ENCODE measurements at places on chromosomes 6 and 20.

DNA sequence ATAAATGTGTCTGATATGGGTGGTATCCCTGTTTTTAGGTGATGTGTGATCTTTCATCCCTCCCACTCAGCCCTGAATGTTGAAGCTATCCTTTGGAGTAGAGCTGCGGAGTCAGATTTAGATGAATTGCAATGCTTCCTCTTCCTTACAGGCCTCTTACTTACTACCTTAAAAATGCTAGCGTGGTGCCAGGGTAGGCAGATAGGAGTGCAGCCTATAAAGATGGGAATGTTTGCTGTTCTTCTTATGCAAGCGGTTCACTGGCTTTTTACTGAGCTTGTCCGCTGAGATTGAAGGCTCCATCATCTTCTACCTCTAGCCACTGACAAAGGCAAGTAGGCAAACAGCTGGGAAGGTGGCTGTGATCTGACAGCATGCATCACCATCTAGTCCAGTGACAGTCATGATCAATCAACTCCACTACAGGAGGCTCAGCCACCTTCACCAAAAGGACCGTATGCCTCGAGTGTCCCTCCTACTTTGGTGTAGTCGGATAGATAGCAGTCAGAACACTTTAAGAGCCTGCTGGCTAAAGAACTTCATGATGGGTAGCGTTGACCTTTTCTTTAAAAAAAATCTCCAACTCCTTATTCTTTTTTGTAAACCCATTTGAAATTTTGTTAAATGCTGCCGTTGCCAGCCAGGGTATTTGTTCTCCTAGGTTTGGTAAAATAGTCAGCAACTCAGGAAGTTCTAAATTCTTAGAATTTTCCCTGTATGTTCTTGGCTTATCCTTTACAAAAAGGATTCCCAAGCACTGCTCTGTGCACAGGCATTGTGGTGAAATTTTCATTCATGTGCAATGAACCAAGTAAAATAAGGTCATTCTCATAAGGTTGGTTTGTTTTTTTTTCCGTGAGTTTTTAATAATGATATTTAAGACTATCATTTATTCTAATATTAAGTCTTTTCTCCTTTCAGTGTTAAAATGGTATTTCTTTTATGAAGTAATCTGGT is 169.6 kb downstream of the MTHFD1L start:
- DNase-seq: no peak

DNA sequence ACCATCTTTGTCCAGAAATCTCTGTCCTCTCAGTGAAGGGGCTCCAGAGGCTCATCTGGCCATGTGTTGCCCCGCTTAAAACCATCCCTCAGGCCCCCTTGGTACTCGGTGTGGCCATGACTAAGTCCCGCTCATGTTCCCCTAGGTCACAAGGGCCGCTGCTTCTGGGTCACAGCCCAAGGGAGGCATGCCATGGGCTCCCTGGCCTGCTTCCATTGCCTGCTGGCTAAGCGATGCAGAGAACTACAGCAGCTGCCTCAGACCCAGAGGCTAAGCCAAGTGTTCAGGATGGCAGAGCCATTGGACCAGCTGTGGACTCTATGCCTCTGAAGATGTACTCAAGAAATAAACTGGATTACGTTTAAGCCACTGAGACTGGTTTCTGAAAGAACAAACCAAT is 95.5 kb downstream of the ZFP64 start:
- DNase-seq: no peak

DNA sequence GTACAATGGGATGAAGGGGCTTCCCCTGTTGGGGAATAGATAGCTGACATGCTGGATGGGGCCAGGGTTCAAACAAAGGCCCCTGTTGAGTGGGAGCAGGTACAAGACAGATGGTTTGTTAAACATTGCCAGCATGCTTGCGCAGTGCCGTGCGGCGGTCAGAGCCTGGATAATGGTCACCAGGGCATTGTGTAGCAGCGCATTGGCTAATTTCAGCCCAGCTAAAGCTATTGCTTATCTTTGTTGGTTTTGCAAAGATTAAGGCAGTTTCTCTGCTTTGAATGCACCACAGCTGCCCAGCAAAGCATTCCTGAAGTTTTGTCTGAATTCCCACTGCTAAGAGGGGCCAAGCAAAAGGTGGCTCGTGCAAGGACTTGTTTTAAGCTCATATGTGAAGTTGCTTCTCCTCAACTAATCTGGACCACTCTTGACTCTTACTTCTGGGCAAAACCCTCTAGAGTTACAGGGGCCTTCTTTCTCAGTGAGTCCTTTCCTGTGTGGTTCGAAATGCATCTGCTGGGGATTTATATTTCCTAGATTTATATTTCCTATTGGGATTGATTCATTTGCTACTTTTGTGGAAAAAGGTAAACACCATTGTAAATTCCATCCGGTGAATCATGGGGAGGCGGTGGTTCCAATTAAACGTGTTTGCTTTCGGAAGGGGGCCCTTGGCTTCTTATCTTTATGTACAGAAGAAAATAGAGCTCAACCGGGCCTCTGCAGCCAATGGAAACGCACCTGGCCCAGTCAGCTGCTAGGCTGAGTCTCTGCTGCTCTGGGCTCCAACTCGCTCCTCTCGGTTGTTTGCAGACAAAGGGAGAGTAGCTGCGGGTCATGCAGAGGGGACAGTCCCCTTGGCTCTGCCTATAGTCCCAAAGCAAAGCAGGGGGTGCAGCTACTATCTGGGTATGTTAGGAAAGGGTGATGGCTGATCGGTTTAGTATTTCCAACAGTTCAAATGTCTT is 72.1 kb downstream of the FOXA2 start:
- DNase-seq: no peak

- no peak for DNase-seq
Measured at GRCh38 chr6:49898904-49899566, 32.7 kb upstream of the CRISP1 start.

DNA sequence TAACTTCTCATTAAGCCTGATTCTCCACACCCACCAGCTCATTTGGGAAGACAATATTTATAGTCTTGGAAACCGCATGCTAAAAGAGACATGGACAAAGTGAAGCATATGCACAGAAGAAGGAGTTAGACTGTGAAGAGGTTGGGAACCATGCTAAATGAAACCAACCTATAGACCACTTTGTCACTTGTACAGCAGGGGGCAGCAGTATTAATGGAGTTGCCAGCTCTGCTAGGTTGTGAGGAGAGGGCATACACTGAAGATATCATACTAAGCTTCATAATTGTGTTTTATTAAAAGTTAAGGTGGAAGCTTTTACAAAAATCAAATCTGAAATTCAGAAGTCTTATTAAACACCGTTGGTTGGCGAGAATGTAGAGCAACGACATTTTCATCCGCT is 38.3 kb upstream of the HMGCLL1 start:
- no peak for DNase-seq

- DNase-seq: no peak
Measured at GRCh38 chr6:15485936-15486335, 176.9 kb downstream of the DTNBP1 start.

GRCh38 chr20:53502820-53503219 is 90.8 kb downstream of the ZNF217 start:
- DNase-seq: no peak

DNA sequence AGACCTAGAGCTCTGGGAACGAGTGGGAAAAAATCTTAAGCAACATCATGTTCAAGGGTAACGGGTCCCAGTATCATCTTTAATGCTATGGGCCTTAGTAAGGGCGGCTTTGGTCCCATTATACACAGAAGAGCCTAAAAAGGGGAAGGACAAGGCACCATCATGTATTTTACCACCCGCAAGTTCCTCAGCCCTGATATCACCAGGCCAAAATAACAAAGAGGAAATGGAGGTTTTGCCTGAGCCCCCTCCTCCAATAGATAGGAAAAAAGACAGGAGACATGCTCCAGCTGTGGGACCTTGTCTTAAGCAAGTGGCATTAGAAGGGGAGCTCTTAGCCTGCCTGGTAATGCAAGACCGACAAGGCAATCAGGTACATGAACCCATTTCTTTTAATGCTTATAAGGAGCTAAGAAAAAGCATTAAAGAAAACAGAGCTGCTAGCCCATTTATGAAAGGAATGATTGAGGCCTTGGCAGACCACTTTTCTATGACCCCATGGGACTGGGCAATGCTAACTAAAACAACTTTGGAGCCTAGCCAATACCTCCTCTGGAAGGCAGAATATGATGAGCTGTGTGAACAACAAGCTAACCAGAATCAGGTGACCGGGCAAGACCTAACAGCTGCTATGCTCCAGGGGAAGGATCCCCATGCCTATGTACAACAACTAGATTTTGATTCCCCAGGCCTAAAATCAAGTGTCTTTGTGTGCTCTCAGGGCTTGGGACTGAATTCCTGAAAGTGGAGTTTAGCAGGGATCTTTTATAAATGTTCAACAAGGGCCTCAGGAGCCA is 23.2 kb downstream of the HLA-DPA1 start:
- DNase-seq: no peak

DNA sequence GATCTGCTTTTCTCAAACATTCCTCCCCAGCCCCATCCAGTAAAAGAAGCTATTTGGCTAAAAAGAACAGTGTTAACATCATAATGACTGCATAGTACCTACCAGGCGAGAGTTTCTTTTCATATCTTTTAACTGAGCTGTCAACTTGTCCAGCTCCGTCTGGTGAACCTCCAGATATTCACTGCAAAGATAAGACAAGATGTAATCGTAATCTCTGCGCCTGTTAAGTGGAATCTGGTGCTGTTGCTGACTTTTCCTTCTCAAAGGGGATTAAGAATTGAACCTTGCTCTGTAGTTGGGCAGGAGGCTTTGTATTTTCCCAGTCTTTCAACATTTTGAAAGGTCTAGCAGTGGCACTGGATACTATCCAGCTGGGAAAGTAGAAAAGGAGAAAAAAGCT is 63.0 kb downstream of the RIPOR2 start:
- no peak for DNase-seq

DNA sequence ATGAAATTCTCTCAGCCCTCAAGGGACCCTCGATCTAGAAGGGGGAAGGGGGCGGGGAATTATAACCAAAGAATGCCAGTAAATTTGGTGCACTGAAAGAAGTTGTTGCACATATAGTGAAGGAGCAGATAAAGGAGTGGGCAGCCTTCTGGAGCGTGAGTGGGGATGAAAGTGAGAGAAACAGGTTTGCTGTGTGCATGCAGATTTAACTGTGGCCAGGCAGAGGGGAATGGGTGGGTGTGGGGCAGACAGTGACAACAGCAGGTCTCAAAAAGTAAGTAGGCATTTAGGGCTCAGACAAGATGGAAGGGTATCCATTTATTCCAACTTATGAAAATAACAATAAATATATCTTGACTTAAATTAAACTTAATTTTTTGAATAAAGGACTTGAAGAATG is 149.1 kb downstream of the KCNQ5 start:
- DNase-seq: no peak

DNA sequence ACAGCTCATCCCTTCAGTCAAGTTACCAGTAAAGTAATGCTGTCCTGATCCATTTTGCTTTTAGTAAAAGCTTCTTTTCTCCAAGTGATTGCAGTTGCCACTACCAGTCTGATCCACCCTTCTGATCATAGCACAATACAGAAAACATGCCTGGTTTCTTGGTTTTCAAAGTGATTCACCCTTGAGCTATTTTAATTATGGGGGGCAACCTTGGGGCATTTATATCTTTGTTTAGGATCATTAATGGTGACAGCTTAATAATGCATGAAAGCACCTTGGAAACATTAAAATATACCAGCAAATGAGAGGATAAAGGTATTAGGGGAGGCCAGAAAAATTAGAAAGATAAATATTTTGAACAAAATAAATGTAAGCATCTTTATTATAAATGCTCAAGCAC is 38.4 kb downstream of the LRRC1 start:
- no peak for DNase-seq

DNA sequence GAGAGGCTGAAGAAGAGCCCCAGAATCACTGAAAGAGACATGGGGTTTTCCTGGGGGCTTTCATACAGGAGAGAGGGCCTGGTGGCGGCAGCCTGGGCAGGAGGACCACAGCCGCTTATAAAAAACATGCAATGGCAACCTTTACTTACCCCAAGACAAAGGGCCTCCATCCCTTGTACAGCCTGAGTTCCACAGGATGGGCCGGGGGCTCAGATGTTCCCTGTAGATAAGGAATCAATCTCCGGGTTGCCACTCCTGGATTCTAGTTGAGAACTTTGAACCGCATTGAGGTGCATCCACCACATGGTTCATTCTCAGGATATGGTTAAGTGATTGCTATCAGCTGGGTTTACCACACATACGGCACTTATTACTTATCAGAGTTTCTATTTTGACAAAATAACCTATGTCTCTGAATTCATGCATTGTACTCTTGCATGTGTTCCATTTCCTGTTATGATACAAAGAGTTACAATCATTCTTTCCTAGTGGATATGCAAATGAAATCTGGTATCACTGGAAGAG is 677.6 kb downstream of the KIF16B start:
- no peak for DNase-seq

DNA sequence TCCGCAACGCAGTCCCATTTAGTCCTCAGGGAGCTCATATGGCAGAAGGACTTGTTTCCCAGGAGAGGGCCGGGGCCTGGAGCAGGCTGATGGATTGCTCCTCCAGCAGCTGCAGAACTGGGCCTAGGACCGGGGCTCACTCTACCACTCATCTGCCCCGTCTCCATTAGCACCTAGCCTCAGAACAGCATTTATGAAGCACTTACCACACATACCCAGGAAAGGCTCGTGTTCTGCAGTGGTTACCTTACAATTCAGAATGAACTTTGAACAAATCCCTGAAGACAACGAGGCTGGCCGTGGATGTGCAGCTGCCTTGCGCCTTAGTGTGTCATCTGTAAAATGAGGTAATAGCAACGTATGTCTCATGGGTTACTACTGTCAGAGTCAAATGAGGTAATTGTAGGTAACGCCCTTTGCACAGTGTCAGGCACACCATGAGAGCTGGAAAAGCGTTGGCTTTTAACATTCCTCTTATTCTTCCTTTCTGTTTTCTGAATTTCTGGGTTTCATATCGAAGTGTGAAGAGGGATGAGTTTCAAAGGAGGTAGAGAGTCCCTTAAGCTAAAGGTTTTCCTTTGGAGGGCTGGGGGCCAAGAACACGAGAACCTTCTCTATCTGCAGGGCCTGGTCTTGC is 46.3 kb upstream of the CD93 start:
- no peak for DNase-seq

- no peak for DNase-seq
Measured at GRCh38 chr20:56820984-56821383, 191.9 kb downstream of the TFAP2C start.

- peak; percentile 30 for DNase-seq
Measured at GRCh38 chr20:2751878-2752566, 48.4 kb downstream of the CPXM1 start.

GRCh38 chr6:126067073-126067472 is 80.7 kb downstream of the TRMT11 start:
- DNase-seq: no peak

- DNase-seq: no peak
Measured at GRCh38 chr20:36305602-36306551, at the start of gene DLGAP4. TSS of gene DLGAP4 (plus strand) at chr20:36306339. CDS start at chr20:36431718, 125,379 bp downstream.

DNA sequence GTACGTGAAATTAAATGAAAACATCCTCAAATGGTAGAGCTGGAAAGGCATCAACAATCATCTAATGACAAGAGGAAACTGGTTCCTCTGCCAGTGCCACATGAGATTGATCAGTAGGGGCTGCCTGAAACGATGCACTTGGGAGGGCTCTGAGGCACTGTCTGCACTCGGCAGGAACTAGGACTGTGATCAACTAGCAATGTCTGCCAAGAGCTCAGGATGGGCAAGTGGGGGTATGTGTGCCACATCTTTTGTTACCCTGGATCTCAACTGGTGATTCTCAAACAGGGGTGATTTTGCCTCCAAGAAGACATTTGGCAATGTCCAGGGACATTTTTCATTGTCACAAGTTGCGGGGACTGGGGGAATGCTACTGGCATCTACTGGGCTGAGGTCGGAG is 1.9 kb downstream of the BPIFB6 start:
- no peak for DNase-seq

Data from CD4-positive, alpha-beta T cell treated with Interleukin-4 for 4 hours (primary cell).